ENCODE measurements at places on chromosomes 2 and 18.

DNA sequence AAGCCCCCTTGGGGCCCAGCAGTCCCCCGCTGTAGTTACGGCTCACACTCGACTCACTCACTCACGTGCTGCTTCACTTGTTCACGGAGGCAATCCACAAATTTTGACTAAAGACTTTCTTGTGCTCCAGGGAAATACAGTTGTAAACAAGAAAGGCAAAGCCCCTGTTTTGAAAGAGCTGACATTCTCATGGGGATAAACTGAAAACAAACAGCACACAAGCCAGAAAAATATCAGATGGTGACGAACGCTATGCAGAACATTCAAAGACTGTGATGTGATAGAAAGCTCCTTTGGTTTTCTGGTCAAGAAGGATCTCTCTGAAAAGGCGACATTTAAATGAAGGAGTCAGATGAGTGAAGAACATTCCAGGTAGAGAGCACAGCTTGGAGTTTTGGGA lies 385.3 kb upstream of the SMIM21 start:
- no peak for DNase-seq

- no peak for DNase-seq
Measured at GRCh38 chr2:189254268-189254883, 74.8 kb upstream of the COL5A2 start.

GRCh38 chr2:218394298-218395089 lies 5.2 kb upstream of the CTDSP1 start:
- no peak for DNase-seq

- DNase-seq = no peak
Measured at GRCh38 chr2:219907011-219907365, 279.6 kb downstream of the SLC4A3 start.

GRCh38 chr2:168459256-168459655 lies 3.2 kb downstream of the CERS6 start:
- DNase-seq = no peak

GRCh38 chr18:41906528-41907146 lies 48.4 kb upstream of the PIK3C3 start:
- no peak for DNase-seq

DNA sequence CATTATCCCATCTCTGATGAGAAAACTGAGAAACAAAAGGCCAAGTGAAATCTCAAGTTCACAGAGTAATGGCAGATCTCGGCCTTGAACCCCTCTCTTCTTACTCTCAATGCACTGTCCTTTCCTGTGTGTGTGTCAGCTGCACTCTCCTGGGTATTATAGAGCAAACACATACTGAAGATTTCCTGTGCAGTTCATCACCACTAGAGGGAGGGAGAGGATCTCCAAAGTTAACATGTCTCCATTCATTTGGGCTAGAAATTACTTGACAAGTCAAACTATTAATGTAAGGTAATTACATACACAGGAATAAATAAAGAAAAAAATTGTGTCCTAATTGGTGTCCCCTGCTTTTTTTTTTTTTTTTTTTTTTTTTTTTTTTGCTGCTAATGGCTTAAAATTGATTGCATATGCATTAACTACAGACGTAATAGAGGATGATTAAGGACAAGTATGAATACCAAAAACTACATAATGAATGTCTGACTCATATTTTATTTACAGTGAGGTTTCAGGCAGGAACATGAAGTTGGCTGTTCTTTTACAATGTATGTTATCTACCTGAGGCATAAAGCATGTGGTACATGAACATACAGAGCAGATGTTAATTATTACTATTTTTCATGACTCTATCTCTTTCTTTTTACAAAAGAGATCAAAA lies 269.2 kb downstream of the NYAP2 start:
- no peak for DNase-seq

DNA sequence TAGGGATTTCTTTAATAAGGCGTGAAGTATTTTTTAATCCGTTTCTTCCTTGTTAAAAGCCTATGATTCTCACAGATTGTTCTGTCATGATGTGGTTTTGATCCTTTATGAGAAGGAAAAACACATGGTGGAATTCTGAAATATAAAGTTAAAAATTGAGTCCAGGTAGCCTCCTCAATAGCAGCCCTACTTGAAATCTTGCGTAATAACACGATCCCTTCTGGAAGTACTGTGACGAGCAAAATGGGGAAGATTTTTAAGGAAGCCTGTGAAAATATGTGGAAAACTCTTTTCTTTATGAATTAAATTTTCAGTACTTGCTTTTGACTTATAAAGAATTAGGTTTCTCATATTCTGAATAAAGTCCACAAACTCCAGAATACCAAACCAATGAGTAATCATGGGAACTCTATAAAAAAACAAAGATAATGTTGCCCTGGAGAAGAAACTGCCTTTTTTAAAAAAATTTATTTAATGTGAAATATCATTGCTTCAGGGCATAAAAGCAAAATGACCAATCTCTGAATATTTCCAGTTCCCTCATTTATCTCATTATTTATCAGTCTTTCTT lies 476.4 kb upstream of the ZEB2 start:
- no peak for DNase-seq

DNA sequence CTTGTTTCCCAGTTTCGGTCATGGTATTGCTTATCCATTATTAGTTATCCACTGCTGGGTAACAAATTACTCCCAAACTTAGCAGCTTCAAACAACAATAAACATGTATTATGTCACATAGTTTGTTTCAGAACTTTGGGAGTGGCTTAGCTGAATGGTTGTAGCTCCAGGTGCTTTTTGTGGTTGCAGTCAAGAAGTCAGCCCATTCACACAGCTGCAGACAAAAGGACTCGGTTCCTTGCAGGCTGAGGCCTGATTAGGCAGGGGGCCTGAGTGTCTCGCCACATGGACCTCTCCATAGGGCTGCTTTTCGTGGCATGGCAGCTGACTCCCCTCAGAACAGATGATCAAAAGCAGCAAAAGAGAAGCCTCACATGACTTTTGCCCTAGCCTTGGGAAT lies 58.2 kb upstream of the ITGA4 start:
- DNase-seq = no peak

- DNase-seq = no peak
Measured at GRCh38 chr2:201139836-201140604, 24.1 kb downstream of the CFLAR start.

GRCh38 chr2:98833172-98833916 lies 102.4 kb upstream of the MGAT4A start:
- DNase-seq = no peak

DNA sequence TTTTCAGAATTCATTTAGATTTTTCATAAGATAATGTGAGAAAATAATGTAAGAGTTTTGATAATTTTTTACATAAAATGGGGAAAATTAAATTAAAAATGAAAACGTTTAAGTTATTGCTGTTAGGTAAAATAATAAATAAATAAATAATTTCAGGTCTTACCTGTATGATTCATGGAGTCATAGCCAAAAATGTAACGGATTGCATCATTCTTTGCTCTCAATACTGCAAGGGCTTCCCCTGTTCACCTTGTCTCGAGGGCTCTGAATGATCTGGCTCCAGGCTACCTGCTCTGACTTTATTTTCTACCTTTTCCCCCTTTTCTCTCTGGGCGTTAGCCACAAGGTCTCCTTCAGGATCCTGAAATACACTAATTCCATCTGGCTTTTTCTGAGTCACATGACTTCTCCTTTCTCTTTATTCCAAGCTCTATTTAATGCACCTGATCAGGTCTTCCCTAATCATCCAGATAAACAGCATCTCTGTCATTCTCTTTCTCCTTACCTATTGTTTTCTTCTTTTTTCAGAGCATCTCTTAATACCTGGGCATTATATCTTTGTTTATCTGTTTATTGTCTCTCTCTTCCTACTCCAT lies 30.0 kb upstream of the CFAP36 start:
- DNase-seq = no peak

- no peak for DNase-seq
Measured at GRCh38 chr2:72111061-72111460, 36.6 kb downstream of the CYP26B1 start.

DNA sequence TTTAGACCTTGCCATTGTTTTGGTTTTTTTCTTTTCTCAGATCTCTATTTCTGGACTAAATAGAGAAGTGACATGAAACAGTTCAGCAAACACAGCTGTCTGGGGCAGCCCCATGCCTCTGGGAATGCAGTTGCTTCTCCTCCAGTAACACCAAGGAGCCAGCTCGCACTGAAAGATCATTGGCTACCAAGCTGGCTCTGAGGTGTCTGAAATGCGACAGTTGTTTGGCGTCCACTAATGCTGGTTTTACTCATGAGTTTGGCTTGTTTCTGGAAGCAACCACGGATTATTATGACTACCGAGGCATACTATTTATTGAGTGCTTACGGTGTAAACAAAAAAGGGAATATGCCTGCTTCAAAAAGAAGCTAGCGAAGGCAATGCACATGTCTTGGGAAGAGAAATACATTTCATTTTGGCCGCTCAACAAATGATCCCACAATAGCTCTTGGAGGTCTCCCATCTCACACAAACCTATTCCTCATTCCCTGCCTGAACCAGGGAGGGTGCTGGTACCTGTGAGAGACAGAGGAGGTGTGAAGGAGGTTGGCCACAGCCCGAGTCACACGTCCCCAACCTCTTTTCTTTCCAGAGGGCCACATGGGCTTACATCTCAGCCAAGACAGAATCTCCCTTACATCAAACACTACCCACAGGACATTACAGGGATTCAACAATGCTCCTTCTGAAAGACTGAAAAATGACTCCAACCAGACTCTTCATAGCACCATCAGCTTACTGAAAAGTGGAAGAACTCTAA lies 37.5 kb upstream of the NEB start:
- DNase-seq = no peak

DNA sequence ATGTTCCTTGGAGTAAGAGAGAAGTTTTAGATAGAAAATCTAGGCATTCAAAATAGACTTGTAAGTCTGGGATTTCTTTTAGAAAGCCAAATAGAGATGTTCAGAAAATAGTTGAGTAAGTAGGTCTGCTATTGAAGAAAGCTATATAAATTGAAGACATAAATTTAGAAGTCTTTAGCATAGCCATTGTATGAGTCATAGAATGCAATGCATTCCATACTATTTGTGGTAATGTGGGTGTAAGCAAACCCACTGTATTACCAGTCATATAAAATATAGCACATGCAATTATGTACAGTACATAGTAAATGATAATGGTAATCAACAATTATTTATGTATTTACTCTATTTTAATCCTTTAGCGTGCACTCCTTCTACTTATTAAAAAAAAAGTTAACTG lies 14.1 kb downstream of the MC4R start:
- no peak for DNase-seq

DNA sequence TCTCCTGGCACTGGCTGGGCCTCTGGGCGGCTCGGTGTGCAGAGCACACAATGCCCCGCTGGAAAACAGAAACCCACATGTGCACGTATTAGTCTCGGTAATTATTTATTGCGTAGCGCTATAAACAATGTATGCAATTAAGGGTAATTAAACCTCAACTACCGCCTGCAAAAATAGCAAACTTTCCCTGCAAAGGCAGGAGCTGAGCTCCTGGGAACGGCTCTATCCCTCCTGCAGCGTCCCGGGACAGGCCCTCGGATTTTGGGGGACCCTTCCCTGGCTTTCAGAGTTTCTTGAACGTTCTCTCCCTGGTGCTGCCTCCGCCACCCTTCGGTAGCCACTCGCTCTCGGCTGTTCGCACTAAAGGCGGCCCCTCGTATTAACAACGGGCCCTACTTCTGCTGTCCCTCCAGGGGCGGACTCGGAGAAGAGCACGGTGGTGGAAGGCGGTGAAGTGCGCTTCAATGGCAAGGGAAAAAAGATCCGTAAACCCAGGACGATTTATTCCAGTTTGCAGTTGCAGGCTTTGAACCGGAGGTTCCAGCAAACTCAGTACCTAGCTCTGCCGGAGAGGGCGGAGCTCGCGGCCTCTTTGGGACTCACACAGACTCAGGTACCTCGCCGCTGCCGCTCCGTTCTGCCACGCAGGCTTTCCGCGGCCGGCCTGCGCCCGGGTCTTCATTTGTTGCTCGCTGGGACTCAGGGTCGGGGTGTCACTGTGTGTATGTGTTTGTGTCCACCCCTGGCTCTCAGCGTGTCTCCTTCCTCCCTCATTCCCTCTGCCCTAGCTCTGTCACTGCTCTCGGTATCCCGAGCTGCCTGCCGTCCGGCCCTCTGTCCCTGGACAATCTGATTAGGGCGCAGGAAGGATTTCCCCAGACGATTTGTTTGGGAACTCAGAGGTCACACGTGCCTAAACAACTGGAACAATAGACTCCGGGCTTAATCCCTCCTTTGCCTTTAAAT lies 1.2 kb downstream of the DLX1 start:
- DNase-seq = no peak

DNA sequence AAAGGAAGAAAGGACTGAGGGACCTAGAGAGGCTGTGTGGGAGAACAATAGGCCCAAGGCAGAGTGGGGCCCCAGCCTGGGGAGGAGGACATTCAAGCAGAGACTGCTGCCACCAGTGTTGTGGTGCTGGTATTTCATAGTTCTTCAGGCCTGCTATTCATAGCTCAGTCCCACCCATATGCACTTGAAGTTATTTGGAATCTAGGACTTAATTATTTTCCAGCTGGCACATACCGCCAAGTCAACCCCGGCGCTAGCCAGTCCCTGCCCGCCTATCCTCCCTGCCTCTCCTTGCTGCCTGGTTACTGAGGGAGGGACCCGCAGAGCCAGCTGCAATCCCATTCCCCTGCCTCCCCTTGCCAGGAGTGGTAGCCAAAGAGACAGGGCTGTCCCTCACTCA lies 141.2 kb downstream of the CABLES1 start:
- DNase-seq = no peak

DNA sequence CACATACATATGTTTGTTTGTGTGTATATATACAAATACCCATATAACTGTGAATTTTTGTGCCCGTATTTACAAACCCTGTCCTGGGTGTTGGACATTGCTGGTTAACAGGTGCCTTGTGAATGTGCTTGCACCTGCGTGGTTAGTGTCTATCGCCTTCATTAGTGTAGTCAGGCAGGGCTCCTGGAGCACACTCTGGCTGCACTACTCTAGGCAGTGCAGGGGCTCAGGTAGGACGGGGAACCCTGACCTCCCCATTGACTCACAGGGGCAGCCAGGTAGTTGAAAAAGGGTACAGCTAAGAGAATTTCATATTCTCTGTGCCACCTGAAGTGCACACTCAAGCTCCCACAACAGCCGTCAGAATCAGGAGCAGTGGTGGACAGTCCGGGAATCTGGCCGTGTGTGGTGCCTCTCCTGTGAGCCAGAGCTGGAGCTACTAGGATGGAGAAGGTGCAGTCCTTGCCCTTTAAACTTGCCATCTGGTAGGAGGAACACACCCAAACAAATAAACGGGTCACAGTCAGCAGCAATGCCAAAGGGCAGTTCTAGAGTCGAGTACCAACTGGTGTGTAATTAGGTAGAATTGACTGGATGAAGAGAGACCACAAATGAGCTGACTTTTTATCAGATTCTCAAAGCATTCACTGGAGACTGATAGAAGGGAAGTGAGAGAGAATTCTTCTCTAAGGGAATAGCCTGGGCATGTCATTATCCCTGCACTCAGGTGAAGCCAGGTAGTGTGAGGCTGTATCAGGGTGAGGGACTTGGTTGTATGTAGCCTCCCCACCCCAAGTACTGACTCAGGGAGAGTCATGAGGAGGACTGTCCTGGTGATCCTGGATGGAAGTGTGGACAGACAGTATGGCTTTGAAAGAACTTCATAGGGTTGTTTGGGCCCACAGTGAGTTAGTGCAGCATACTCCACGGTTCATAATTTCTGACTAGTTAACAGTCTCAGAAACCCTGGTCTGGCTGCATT lies 44.1 kb downstream of the FARP2 start:
- DNase-seq = no peak

- DNase-seq = no peak
Measured at GRCh38 chr2:84959095-84959565, 11.8 kb upstream of the KCMF1 start.
